Gastroesophageal sphincter (tissue), 4 donors: ENCODE measurements at places on chromosomes 3 and 15.

DNA sequence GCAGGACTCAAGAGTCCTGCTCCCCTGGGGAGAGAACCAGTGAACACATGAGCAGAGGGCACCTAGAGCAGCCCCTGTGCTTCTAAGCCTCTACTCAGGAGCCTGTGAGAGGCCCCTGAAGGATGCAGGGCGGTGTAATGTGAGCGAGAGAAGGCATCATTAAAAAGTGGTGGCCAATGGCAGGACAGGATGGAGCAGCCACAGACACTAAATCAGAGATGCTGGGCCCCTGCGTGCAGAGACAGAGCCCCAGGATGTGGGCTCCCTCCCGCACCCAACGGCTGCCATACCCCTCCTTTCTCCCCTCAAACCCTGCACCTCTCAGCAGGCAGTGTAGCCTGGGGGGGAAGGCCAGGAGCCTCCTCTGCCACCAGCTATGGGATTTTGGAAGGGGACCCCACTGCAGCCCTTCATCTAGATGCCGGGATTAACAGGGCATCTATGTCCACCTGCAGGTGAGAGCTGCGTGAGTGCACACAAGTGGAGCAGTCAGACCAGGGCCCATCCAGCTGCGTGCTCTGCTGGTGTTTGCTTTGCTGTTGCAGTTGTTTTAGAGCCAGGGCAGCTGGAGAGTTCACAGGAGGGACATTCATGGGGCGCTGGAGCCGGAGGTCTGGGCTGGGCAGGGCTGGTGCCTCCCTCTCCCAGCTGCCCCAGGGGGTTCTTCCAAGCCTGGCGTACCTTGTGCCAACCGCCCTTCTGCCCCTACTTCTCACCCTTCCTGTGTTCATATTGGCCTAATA lies 5.1 kb upstream of the IQSEC1 start:
- ATAC-seq, result no peak

GRCh38 chr3:159882790-159883779 lies 105.5 kb upstream of the IL12A start:
- no peak for ATAC-seq

GRCh38 chr3:101138817-101139216 lies 145.6 kb upstream of the ABI3BP start:
- ATAC-seq, result no peak

GRCh38 chr3:155519078-155519477 lies 225.6 kb upstream of the STRIT1 start:
- no peak for ATAC-seq

DNA sequence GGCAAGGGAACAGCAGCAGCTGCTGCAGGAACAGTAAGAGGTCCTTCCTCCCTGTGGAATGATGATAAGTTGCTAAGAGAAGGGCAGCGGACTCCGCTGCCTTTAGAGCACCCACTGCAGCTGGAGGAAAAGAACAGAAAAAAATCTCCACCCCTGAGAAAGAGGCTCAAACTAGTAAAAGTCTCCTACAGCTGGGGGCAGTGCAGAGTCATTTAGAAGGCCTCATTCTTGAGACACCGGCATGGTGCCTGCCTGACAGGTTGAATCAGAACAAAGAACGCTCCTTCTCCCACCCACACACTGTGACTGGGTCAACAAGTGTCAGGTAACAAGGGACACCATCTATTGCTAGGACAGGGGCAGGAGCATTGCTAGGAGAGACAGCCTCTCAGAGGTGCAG lies 188.4 kb downstream of the ABHD5 start:
- ATAC-seq, result no peak

DNA sequence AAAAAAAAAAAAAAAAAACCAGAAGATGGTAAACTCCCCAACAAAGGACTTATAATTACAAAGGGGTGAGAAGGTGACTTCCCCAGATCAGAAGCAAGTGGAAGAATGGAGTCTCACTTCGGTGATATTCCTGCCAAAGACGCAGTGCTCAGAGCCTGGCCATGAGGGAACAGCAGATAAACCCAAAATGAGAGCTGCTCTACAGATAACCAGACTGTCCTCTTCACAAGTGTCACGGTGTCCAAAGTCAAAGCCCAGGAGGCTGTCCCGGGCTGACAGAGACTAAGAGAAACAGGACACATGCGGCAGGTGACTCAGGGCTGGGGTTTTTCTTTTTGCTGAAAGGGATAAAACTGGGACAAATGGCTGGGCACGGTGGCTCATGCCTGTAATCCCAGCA lies 48.8 kb downstream of the HMCES start:
- no peak for ATAC-seq

- peak; percentile 48 for ATAC-seq
Observed at GRCh38 chr15:59329570-59330350, 42.9 kb downstream of the MYO1E start.

- no peak for ATAC-seq
Observed at GRCh38 chr15:45376967-45377608, 1.3 kb downstream of the GATM start.

GRCh38 chr3:144104186-144104585 lies 132.6 kb downstream of the DIPK2A start:
- no peak for ATAC-seq

DNA sequence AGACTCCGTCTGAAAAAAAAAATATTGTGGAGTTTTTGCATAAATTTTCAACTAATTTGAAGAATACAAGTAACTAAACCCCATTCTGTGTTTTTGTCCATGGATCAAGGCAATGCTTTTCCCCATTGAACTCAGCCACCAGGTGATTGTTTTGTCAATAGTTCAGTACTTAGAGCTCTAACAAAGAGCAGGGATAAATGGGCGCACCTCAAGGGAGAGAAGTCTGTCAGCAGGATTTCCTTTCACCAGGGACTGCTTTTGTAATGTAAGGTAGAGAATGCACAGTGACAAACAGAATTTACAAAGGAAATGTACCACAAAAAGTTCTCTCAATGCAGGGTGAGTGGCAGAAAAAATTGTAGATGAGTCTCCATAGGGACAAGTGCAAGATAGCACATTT lies 10.8 kb upstream of the ATP13A5 start:
- no peak for ATAC-seq

DNA sequence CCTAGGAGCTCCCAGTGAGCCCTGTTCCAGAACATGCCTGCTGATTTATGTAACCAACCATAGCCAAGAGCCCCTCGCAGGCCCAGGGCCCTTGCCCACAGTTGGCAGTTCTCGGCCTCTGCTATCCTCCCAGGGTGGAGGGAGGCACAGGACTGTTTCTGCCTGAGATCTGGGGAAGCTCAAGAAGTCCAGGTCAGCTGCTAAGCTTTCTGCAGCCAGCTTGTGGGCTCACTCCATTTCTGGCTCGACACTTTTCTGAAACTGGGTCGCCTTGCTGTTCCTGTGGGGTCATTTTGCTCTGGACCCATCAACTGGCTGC lies 72.5 kb upstream of the HERC1 start:
- no peak for ATAC-seq

GRCh38 chr3:194682694-194683310 lies 2.9 kb upstream of the FAM43A start:
- peak; percentile 53 for ATAC-seq

DNA sequence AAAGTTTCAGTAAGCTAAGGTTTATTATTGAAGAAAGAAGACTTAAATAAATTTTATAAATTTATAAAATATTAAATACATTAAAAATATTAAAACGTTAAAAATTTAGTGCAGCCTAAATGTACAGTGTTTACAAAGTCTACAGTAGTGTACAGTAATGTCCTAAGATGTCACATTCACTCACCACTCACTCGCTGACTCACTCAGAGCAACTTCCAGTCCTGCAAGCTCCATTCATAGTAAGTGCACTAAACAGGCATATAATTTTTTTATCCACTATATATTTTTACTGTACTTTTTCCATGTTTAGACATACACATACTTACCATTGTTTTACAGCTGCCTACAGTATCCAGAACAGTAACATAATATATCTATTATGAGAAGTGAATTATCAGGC lies 51.5 kb downstream of the TJP1 start:
- no peak for ATAC-seq

DNA sequence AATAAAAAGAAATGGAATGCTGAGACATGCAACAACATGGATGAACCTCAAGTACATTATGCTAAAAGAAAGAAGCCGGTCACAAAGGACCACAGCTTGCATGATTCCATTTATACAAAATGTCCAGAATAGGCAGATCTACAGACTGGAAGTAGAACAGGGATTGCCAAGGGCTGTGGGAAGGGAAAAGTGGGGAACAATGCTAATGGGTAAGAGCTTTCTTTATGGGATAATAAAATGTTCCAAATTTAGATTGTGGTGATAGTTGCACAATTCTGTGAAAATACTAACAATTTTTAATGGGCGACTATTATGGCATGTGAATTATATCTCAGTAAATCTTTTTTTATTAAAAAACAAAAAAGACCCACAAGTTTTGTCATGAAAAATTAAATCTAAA lies 106.2 kb downstream of the TMCO5A start:
- no peak for ATAC-seq

DNA sequence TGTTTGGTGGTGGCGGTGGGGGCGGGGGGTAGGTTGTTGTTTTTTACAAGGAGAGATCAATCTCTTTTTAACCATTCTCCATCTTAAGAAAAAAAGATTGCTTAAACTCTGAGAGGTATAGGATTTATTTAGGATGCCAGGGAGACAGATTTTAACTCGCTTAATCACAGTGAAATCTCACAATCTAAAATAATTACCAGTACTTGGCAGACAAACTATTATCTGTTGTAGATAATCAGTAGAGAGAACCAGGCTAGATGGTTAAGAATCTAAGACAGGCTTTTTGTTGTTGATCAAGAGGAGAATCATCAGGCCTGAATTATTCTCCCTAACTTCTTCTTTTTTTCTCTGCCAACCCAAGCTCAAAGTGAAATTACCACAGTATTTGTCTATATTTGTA lies 470.2 kb upstream of the ADAMTS9 start:
- no peak for ATAC-seq

DNA sequence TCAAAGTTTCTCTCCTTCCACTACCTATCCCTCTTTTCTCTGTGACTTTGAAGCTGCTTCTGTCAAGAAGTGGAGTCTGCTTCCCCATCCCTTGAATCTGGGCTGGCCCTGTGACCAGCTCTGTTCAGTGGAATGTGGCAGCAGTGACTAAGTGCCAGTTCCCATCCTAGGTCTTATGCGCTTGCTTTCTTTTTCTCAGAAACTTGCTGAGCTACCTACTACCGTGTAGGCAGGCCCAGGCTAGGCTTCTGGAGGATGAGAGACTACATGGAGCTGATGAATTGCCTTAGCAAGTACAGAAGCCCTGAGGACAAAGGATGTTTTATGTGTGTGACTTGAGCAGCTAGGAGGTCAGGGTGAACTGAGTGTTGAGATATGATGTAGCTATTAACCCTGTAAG lies 123.2 kb downstream of the PDCD6IP start:
- no peak for ATAC-seq

GRCh38 chr3:146337991-146338390 lies 87.1 kb upstream of the PLSCR4 start:
- no peak for ATAC-seq

- ATAC-seq, result no peak
Observed at GRCh38 chr3:156643729-156644389, 30.5 kb upstream of the TIPARP start.

- no peak for ATAC-seq
Observed at GRCh38 chr15:52680761-52681160, 1.6 kb upstream of the ATOSA start.

DNA sequence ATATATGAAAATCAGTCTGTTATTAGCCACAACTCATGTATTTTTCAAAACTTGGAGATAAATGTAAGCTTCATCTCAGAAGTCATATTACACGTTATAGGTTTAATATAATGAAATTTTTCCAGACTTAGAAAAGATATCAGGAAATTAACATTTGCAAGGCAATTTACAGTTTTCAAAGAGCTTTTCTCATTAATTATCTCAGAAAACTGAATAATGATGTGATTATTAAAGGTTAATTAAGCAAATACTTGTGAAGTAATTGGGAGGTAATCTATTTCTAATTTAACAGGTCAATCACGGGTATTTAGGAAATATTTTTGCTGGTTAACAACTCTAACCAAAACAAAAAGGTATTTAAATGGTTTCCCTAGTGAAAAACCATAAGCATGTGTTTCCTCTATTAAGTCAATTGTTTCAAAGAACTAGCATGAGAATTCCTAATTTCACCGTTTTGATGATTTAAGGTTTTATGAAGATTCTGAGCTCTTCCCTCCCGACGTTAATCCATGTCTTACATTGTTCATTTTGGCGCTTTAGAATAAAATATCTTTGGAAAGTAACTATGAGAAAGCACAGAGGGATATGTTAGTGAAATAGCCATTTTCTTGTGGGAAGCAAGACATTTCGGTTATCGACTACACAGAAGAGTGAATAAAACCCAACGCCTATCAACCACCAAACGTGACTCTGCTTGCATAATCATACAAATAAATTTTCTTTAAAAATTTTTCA lies 1.5 kb upstream of the NEO1 start:
- ATAC-seq, result no peak

DNA sequence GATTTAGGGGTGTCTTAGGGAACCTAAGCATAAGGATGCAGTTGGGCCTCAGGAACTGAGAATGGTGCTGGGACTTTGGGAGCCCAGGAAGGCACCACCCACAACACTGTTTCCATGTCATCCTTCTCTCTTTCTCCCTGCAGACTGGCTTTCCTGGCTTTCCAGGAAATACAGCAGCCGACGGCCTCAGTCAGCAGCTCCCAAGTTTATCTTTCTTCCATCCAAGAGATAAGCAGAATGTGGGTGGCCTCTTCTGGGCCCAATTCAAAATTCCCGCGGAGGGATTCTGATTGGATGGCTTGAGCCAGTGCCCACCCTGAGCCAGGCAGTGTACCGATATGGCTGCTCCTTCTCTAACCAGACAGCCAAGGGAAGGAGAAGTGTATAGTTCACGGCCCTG lies 4.5 kb upstream of the CLN6 start:
- ATAC-seq, result no peak

GRCh38 chr3:73868688-73869315 lies 244.1 kb upstream of the PDZRN3 start:
- no peak for ATAC-seq

DNA sequence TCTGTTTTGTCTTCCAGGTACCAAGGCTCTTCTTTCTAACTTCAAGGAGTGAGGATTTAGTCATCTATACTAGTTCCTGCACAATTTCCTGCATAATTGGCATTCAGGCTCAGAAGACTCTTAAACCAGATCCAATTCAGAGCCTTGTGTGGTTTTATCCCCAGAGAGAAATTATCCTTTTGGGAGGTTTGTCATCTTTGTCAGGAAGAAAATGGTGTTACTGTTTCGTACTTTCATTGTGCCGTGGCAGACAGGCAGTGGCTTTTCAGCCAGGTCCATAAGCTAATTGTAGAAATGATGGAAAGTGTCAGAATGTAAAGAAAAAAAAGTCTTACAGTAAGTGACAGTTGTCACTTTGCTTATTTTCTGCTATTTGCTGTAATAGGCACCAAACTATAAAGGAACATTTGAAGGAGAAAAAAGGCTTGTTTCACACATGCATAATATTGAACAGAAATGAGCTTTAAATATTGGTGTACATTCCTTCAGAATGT lies 82.8 kb downstream of the CADM2 start:
- ATAC-seq, result no peak

GRCh38 chr3:177405191-177405672 lies 207.9 kb upstream of the TBL1XR1 start:
- no peak for ATAC-seq

DNA sequence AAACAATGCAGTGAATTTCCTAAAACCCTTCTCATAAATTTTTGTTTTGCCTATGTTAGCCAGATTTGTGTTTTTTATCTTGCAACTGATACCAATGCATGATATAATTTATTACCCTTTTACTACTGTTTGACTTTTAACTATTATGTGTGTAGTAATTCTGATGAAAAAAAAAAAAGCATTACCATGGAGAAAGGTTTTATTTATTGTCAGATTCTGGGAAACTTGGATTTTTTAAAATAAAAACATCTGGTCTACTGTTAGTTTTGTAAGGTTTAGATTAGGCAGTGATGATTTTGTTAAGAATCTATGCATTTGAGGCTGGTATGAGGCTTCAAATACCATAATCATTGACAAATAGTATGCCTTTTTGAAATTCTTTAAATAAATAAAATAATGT lies 470.4 kb upstream of the ROBO1 start:
- ATAC-seq, result no peak
